ENCODE measurements at places on chromosomes 6 and 20. TPM values are rescaled to one million over a fixed set of nuclear protein-coding genes. Genes with fewer than 3 reads are reported as not detected.

- DNase-seq = no peak
These were observed 16.2 kb downstream of the L3MBTL3 start for GRCh38 chr6:130034378-130035146.

DNA sequence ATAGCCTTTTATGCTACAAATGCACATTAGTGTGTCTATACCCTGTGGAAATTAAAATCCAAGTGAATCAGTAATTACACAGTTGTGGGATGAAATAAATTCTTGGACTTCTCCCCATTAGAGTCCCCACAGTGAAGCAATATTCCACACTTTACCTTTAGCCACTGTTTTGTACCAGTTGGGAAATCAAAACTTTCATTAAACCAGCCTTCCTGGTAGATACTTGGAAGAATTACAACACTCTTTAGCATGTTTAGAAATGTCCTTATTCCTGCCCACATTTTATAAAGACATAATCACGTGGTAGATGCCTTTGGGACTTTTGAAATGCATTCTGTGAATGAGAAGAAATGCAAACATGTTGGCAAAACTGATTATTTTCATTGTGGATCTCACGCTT, 49.0 kb upstream of the ANKEF1 start:
- no peak for DNase-seq

- peak; percentile 76 for DNase-seq
These were observed 168.6 kb downstream of the ZFAND3 start for GRCh38 chr6:37988127-37988526.

DNA sequence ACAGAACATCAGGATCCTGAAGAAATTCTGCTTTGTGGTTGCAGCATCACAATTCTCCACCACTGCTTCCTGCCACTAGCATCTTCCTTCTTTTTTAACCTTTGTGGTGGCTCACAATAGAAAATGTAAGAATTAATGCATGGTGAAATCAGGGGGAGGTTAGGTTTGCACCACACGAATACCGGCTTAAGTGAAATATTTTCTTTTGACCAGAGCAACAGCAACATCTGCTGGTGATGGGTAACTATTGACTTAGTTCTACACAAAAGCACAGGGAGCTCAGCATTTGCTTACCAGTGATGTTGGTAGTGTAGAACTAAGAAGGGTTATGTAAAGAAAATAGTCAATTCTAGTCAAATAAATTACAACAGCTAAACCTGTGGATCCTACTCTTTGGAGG, 280.5 kb downstream of the SYNE1 start:
- no peak for DNase-seq

Gene HLA-A
- total RNA-seq = 577 TPM

- DNase-seq = no peak
These were observed 19.1 kb upstream of the TTPAL start for GRCh38 chr20:44456611-44457010.

DNA sequence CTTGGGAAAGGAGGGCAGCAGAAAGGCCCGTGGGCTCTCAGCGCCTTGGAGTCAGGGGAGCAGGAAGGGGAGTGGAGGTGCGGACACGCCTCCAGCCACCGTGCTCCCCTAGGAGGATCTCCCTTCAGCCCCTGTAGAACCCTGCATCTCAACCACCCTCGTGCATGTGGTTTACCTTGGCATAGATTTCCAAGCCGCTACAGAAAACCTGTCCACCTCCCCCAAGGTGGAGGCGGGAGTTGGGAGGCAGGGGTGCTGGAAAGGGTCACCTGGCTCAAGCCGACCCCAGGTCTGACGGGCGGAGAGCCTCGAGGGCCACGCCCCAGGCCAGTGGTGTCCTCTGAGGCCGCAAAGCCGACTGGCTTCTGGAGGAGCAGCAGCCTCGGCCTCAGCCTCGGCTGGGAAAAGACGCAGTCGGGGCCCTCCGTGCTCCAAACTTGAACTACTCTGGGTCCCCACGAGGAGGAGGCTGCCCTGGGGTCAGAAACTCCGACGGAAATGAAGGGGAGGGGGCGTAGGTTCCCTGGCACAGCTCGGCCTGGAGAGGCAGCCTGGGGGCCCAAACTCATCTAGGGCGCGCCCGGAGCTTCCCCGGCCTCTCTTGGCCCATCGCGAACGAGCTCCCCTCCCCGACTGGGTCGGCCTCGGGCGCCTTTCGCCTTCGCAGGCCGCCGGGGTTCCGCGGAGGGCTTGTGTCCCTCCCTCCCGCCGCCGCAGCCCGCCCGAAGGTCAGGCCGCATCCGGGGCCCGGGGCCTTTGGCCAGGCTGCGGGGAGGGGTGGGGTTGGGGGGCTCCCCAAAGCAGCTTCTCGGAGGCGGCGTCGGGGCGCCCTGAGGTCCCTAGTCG, 6.3 kb upstream of the FOXF2 start:
- peak; percentile 74 for DNase-seq

Gene ELOVL4
- 0.28 TPM for total RNA-seq

Gene KCNK16
- not detected for total RNA-seq

DNA sequence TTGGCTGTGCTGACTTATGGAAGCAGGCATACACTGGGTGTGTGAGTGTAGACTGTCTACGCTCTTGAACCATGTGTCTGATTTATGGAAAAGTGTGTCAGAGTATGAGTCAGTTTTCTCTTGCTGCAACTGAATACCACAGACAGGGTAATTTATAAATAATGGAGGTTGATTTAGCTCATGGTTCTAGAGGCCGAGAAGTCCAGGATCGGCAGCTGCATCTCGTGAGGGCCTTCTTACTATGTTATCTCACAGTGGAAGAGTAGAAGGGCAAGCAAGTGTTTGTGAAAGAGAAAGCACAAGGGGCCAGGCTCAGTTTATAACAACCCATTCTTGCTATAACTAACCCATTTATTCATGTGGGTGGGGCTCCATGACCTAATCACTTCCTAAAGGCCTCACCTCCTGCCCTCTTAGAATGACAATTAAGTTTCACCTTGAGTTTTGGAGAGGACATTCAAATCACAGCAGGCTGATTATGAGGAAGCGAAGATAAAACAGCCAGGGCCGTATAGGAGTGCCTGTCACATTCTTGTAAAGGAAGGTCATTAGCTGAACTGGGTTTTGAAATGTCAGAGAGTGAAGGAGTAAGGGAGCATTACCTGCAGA, 6.7 kb downstream of the GPR31 start:
- no peak for DNase-seq

- no peak for DNase-seq
These were observed 16.1 kb downstream of the GRM4 start for GRCh38 chr6:34129753-34130152.

Gene TMEM170B
- 6.6 TPM for total RNA-seq

DNA sequence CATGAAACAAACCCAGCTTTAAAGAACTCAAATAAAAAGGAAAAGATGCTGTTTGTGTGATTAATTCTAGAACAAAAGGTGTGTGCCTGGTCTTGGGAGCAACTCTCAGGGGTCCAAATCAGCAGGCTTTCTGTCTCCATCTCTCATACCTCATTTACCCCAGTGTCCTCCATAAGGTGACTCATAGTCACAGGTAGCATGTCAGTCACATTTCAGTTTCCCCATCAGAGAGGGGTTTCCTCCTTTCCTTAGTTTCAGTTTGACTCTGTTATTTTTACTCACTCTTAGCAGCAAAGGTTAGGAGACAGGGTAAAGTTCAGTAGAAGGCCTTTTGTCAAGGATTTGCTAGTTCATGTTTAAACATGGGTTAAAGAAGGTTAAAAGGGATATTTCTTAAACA, 46.2 kb downstream of the OGFRL1 start:
- DNase-seq = no peak

GRCh38 chr6:84353459-84354423, 126.3 kb upstream of the CEP162 start:
- peak; percentile 24 for DNase-seq

DNA sequence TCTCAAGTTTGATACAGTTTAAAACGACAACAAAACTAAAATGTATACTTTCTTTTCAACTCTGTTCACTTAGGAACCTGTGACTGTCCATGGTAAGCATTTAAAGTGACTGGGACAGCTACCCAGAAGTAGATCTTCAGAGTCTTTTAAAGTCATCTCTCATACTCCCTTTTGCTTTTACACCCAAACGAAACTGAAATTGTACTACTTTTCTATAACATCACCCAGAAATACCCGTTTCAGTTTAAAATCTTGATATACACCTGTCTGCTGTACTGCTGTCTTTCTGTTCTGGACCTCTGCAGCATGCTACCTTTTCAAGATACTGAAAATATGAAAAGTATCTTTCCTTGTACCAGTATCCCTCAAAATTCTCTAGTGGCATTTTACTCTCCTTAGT, 170.4 kb upstream of the THEMIS start:
- no peak for DNase-seq

DNA sequence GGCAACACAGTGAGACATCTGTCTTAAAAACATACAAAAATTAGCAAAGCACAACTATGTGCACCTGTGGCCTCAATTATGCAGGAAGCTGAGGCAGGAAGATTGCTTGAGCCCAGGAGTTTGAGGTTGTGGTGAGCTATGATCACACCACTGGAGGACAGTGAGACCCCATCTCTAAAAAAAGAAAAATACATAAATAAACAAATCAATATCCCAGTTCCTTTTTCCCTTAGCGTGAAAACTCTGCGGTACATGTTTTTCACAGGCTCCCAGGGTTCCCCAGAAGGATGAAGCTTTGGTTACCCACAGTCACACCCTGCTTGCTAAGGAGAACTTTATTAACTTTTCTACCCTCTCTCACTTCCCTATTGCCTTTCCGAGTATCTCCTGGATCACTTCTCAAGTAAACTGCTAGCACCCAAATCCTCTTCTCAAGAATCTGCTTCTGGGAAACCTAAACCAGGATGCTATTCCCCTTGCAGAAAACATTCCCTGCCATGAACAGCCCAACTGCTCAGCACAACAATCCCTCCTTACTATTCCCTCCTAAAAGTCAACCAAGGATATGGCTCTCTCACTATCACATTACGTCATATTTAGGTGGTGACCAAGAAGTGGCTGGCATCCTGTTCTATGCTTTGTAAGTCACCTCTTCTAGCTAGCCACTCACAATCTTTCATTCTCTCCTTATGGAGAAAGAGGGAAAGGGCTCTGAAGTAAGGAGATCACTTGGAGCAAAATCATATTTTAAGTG, 122.4 kb downstream of the IPCEF1 start:
- DNase-seq = no peak

Gene CCM2L
- total RNA-seq = 12.8 TPM

Gene KCNG1
- 0.31 TPM for total RNA-seq

DNA sequence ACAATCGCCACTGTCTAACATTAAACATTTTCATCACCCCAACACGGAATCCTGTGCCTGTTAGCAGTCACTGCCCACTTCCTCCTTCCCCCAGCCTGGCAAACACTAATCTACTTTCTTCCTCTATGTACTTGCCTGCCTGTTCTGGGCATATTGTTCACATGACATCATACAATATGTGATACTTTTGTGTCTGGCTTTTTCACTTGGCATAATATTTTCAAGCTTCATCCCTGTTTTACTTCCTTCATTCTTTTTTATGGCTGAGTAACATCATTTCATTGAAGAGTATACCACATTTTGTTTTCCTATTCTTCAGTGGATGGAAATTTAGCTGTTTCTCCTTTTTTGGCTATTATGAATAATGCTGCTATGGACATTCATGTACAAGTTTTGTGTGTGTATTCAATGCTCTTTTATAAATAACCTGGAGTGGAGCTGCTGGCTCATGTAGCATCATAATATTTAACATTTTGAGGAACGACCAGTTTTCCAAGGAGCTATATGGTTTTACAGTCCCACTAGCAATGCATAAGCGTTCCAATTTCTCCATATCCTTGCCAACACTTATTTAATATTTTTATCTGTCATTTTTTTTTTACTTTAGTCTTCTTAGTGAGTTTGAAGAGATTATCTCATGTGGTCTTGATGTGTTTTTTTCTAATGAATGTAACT, 360.1 kb downstream of the HDGFL1 start:
- peak; percentile 29 for DNase-seq

DNA sequence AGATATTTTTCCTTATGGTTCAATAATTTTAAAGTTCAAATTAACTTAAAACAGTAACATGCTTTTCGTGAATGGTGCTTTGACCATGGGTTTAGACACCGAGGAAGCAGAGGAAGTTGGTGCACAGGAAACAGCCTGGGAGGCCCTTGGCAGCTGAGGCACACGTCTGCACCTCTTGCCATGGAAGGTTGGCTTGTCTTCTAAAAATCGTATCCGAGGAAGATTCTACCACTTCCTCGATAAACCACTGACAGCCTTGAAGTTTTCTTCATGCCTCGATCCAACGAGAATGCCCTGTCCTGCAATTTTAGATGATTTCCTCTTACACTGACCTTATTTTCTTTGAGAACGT, 12.2 kb downstream of the DLL1 start:
- no peak for DNase-seq

DNA sequence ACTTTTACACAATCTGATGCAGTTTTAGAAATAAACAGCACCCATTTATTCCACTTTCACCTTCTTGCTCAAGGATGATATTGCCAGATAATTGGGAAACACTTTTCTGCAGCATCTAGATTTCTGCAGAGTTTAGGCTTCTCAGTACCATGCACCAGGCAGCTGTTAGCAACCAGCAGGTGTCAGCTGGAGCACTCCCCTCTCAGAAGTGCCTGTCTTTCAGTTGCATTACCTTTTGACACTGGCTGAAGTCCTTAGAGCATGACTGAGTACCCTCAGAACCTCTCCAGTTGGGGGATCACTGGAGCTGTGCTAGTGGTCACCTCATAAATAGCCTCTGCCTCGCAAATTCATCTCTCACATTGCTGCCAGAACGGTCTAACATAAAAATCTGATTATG, 91.2 kb downstream of the DNAH8 start:
- no peak for DNase-seq

- DNase-seq = no peak
These were observed 189.9 kb downstream of the PRL start for GRCh38 chr6:22106961-22107360.

Gene FHL5
- 15.0 TPM for total RNA-seq

Gene SEL1L2
- total RNA-seq = not detected

DNA sequence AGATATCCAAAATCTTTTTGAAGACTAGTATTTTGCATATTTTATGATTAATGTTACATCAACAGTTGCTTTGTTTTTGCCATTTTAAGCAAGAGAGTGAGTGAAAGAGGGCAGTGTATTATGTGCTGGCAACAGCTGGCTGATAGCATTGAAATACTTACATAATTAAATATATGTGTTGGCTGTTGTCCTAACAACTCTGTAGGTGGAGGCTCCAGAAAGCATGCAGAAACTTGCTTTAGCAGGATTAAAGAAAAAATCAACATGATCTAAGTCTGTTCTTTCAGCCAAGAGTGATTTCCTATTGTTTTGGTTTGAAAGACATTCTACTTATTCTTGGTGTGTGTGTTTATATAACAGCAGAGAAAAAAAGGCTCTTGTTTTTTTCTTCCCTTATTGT, 127.5 kb downstream of the CDKAL1 start:
- DNase-seq = peak; percentile 83

Gene F13A1
- 31.1 TPM for total RNA-seq

Gene TCF15
- not detected for total RNA-seq
